ENCODE measurements at places on chromosomes 6 and 20.

DNA sequence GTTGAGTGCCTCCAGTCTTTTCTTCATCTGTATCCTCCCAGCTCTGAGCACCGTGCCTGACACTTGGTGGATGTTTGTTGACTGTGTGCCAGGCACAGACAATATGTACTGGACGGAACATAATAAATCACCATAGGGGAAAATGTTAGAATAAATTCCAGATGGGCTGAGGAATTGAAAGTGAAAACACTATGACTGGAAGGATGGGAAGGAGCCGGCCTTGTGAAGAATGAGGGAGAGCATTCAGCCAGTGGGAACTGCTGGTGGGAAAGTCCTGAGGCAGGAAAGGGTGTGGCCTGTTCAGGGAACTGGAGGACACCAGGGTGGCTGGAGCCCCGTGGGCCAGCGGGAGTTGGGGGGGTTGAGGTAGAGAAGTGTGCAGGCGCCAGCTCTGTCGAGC, 75.4 kb downstream of the MTHFD1L start:
- no peak for DNase-seq

DNA sequence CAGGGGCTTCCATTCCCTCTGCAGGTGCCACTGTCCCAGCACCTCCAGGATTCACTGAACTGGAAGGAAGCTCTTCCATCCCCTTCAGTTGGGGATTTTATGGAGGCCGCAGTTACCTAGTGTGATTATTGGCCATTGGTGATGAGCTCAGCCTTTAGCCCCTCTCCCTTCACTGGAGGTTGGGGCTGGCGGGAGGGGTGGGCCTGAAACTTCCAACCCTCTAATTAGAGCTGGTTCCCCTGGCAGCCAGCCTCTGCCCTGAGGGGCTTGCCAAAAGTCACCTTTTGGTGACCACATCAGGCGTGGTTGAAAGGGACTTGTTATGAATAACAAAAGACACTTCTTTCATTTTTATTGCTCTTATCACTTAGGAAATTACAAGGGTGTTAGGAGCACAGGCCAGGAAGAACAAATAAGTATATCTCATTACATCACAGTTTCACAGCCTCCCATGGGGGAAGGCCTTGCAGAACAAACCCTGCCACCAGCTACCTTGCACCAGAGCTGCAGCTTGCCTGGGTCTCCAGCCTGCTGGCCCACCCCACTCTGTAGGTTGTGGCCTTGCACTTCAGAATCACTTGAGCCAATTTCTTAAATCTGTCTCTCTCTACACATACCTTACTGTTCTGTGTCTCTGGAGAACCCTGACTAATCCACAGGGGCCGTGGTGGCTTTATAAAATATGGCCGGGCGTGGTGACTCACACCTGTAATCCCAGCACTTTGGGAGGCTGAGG, 5.0 kb downstream of the PYGB start:
- no peak for DNase-seq

- peak; percentile 53 for DNase-seq
Measured at GRCh38 chr6:34791164-34791700, 651 bp upstream of the BLTP3A start.

DNA sequence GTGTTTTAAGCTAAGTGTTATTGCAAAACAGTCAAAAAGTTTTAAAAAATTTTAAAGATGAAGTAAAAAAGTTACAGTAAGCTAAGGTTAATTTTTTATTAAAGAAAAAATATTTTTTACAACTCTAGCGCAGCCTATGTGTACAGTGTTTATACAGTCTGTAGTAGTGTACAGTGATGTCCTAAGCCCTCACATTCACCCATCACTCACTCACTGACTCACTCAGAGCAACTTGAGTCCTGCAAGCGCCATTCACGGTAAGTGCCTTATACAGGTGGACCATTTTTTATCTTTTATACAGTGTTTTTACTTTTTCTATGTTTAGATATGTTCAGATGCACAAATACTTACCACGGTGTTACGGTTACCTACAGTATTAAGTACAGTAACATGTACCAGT, 83.4 kb upstream of the STMND1 start:
- DNase-seq = no peak

DNA sequence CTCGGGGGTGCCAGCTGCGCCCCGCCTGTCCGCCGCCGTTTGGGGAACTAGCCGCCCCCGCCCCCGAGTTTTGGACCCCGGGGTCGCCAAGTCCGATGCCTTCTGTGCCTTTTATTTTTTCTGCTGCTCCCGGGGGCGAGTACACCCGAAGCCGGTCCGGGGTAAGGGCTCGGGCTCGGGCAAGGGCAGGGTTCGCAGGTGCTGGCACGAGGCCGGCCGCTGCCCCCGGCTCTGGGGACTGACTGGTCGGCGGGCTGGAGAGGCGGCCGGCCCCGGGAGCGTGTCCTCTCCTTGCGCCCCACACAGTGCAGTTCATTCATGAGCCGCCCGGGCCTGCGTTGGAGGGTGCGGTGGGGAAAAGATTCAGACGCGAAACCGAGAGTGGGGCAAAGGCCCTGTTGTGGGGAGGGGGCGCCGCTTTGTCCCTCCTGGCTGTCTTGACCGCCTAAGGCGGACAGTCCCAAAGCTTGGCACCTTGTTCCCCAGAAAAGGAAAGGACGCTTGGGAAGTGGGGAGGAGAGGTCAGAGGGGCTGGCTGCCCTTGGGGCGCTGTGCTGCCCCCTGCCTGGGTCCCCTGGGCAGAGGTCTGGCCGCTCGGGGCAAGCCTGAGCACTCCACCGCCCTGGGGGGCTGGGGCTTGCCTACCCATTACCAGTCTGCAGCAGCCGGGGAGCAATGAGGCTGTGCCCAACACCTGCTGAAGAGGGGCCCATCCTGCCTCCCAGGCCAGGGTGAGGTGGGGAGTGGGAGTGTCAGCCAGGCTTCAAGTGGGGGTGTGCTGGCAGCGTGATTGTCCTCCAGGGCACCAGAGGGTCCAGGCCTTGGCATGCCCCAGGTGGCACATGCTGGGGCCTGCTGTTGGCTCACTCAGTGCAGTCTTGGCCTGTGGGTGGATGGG, 915 bp downstream of the TMEM63B start:
- peak; percentile 64 for DNase-seq

GRCh38 chr6:134674562-134674961, 275.3 kb downstream of the ALDH8A1 start:
- DNase-seq = no peak

DNA sequence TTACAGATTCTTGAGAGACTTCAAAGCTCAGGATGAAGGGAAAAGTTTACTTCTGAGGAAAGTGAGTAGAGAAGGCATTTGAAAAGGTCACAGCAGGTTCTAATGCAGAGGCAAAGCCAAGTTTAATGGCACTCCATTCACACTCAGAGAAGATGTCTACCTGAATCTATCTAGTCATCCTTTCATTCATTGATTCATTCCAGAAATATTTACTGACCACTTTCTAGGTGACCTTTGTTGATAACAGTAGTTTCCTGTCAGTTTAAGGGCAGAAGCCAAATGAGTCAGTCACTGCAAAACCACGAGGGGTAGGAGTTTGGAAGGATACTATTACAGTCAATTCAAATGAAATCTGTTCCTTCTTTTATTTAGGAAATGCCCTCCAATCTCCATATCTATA, 30.8 kb downstream of the FBXO5 start:
- no peak for DNase-seq

DNA sequence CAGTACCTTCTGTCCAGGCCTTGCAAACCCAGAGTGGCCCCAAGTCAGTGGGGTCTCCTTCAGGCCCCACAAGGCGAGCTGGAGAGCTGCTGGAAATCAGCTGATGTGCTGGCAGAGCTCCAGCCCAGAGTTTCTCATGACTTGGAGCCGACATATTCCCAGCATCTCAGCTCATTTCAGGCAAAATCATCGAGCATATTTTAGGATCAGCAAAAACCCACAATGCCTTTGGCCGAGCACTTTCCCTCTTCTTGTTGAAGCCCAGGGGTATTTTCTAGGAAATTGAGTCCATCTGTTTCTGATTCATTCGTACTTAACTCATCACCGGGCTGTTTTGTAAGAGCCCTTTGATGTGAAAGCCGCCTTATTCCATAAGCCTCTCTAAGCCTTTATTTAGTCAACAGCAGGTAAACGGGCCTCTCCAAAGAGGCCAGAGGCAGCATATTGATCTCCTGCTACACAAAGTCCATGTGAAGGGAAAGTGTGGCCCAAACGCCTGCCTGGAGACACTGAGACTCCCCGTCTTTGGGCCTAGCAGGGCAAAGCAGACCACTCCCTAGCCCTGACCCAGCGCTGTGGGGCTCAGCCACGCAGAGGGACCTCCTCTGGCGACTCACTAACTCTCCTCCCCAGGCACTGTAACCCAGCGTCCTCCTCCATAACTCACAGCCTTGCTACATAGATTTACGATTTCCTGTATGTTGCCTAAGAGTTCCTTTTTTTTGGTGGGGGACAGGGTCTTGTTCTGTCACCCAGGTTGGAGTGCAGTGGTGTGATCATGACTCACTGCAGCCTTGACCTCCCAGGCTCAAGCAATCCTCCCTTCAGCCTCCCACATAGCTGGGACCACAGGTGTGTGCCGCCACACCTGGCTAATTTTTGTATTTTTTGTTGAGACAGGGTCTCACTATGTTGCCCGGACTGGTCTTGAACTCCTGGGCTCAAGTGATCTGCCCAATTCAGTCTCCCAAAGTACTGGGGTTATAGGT, 12.1 kb upstream of the C20orf203 start:
- no peak for DNase-seq

- DNase-seq = no peak
Measured at GRCh38 chr6:57974653-57975052, 657.2 kb downstream of the PRIM2 start.

DNA sequence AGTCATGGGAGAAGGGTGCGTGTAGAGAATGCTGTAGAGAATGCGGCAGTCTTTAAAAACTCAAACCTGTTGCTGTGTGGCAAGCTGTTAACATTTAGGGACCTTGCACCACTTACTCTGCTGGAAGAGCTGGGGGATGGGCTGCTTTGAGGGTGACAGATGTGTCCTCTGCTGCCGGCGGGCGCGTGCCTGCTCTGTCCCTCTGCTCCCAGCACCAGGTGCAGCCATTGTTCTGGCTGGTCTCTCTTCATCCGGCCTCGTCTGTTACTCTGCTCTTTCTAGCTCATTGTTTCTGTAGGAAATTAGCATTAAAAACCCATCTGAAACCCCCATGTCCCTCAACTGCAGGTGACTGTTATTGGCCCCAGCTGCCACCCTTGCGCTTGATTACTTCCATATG, 78.5 kb downstream of the CBFA2T2 start:
- peak; percentile 94 for DNase-seq

DNA sequence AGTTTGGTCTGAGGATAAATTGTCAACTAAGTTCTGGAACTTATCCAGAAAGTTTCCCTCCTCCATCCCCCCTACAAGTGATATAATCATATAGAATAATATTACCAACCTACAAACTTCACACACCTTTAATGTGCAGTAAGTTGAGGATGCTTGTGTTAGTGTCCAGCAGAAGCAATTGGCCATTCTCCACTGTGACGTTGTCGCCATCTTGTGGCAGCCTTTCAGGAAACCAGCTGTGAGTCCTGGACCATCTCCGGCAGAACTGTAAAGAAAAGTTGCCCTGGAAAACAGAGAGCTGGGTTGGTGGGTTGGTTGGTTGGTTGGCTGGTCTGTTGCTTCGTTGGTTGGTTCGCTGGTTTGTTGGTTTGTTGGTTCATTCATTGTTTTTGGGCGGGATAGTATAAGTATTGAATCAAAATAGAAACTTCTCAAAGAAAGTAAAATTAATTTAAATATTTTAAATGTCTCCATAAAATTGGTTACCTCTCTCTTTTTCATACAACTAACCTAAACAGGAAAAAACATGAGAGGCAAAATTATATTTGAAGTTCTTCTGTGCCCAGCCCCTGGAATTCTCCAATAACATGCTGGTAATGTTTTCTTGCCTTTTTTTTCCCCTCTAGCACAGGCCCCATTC, 127.5 kb downstream of the PKHD1 start:
- DNase-seq = peak; percentile 85

DNA sequence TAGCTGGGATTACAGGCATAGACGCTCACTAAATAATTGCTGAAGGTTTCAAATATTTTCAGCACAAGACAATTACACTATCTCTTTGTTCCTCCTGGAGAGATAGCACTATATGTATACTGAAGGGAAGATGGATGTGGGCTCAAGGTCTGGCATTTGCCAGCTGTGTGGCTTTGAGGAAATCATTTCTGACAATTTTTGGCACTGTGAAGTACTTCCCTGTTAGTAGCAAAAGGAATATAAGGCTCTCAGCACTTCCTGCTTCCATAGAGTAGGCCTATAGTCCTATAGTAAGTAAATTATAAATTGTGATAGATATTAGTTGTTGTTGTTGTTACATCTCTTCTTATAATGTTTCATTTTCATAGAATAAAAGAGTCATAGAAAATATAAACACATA, 271.1 kb downstream of the SAMD5 start:
- DNase-seq = no peak

- DNase-seq = no peak
Measured at GRCh38 chr6:41799559-41799911, 12.0 kb downstream of the TOMM6 start.

DNA sequence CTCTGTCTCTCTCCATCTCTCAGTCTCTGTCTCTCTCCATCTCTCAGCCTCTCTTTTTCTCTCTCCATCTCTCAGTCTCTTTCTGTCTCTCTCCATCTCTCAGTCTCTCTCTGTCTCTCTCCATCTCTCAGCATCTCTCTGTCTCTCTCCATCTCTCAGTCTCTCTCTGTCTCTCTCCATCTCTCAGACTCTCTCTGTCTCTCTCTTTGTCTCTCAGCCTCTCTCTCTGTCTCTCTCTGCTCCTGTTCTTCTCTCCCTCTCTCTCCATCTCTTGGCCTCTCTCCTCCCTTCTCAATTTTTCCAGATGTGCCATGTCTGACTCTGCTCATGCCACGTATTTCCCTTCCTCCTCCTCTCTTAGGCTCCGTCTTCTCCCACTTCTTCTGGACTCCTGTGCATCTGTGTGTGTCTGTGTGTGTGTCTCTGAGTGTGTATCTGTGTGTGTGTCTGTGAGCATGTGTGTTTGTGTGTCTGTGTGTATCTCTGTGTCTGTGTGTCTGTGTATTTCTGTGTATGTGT, 72.7 kb downstream of the SRC start:
- DNase-seq = no peak

GRCh38 chr6:48222241-48222640, 111.2 kb upstream of the PTCHD4 start:
- peak; percentile 4 for DNase-seq

GRCh38 chr6:124026694-124027093, 223.0 kb downstream of the NKAIN2 start:
- DNase-seq = no peak

GRCh38 chr6:8030920-8031319, 33.3 kb downstream of the BLOC1S5 start:
- DNase-seq = no peak

GRCh38 chr20:21622097-21622857, 83.2 kb upstream of the PAX1 start:
- DNase-seq = no peak
